ENCODE measurements at places on chromosomes 5 and 9.

- DNase-seq, result no peak
Observed at GRCh38 chr5:73558950-73559349, 6.5 kb downstream of the ANKRA2 start.

GRCh38 chr9:81108391-81108790, 581.0 kb downstream of the TLE1 start:
- no peak for DNase-seq

GRCh38 chr5:74200560-74200959, 440.0 kb downstream of the ENC1 start:
- no peak for DNase-seq

- DNase-seq, result no peak
Observed at GRCh38 chr9:15373881-15374280, 48.8 kb upstream of the SNAPC3 start.

DNA sequence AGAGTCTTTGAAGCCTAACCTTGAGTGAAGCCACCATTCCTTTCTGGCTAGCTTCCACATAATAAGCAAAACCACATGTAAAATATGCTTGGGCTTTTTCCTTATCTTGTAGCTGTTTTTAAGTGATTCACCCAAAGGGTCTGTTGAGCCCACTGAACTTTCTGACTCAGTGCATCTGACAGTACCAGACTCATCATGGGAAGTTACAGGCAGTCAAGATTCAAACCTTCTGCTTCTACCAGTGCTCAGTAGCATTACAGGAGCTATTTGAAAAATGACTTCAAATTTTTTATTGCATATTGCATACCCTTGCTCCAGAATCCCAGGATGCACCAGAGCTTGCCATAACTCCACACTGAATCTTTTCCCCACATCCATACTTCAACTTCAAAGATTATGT, 87.5 kb upstream of the PTPRD start:
- no peak for DNase-seq

DNA sequence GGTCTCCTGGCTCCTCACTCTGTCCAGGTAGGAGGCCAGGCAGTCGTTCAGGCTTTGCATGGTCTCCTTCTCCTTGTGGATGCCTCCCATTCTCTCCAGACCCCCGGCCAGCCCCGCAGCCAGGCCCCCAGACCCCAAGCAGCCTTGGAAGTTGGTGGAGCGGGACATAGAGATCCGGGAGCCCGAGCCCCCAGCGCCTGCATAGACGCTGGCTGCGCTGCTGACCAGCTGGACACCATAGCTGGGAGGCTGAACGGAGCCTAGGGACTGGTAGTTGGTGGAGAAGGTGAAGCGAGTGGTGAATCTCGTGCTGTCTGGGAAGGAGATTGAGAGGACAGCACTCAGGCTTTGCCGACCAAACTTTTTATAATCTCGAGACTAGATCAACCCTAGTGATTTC, 35.9 kb downstream of the FOXI1 start:
- DNase-seq, result no peak

DNA sequence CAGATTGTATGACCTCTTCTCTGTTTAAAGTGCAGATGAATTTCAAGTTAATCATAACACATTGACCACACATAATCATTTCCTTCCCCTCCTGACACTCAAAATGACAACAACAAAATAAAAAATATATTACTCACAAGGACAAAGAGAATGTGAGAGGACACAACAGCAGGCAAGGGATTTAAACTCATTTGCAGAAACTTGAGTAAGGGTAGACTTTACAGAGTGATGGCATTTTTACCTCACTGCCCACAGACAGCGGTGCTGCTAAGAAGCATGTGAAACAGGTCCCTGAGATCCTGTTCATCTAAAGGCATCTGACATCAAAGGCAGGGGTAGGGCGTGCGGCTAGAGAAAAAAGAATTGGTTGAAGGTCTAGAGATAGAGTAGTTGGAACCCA, 99.0 kb downstream of the TRIM36 start:
- DNase-seq, result no peak

DNA sequence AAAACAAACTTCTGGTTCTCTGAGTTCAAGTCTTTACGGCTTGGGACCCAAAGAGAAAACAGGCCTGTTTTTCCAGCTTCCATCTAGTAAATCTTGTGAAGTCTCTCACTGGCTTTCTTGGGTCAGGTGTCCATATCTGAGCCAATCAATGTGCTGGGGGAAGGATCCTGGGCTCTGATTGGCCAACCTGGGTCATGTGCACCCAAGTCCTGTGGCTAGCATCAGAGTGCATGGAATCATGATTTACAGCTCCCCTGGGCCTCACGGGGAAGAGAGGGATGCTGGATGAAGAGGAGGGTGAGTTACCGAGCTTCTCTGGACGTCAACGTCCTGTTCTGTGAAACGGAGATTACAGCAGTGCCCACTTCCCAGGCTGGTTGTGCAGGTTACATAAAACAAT, 19.4 kb downstream of the CXCL14 start:
- DNase-seq, result no peak

DNA sequence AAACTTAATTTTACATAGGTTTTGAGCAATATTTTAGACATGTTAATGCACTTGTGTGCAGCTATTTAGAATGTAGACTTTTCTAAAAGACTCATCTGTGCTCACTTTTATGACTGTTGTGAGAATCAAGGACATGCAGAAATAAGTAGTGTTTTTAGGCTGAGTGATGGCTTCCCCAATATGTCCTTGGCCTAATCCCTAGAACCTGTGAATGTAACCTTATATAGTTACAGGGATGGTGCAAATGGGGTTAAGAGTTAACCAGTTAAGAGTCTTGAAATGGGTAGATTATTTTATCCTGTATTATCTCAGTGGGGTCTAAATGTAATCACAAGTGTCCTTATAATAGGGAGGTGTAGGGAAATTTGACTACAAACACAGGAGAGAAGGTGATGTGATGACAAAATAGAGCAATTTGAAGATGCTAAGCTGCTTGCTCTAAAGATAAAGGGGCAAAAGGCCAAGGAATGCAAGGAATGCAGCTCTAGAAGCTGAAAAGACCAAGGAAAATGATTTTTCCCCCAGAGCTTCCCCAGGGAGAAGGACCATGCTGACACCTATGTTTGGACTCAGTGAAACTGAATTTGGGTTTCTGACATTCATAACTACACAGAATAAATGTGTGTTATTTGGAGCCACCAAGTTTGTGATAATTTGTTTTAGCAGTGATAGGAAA, 298.0 kb upstream of the PAPPA start:
- no peak for DNase-seq
